NCI-H1694 (cell line): ENCODE measurements at places on chromosomes 4 and X.

DNA sequence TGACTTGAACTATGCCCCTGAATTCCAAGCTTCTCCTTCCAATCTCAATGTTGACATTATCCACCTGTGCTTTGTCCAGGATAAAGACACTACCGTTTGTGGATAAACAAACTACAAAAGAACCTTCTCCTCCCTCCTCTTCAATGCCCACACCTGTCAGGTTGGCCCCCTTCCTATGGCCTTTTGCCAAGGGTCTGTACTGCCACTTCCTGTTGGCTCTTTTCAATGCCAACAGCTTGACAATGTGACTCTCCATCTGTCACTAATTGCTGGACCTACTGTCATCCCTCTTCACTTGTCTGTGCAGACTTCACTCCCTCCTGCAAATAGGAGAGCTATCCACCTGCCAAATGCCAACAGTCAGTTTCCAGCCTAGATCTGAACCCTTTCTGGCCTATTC lies 35.8 kb upstream of the MID1 start:
- no peak for DNase-seq

GRCh38 chr4:175280153-175280552 lies 362.0 kb downstream of the ADAM29 start:
- no peak for DNase-seq

DNA sequence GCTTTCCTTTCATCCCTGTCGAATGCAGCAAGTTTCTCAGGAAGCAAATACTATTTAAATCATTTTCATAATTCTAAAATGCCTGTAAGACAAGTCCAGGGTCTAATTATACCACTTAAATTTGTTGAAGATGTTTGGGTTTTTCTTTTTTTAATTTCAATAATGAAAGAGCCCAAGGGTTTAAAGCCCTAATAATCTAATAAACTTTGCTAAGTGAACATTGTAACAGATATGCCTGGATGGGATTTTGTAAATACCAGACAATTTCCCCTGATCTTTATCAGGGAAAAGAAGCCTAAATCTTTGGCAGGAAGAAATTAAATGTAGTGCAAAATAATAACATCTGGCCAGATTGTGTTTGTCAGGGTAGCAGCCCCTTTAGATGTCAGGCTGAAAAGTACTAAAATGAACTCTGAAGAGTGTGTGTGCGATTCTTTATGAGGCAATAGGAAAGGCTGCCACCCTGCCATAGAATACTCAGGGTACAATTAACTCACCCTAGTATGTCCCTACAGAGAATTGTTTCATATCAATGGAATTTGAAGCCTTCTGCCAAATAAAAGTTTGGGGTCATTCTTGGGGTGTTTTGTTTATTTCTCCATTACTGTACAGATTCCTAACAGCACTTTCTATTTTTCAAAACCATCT lies 45.6 kb downstream of the GPC3 start:
- DNase-seq, result no peak

DNA sequence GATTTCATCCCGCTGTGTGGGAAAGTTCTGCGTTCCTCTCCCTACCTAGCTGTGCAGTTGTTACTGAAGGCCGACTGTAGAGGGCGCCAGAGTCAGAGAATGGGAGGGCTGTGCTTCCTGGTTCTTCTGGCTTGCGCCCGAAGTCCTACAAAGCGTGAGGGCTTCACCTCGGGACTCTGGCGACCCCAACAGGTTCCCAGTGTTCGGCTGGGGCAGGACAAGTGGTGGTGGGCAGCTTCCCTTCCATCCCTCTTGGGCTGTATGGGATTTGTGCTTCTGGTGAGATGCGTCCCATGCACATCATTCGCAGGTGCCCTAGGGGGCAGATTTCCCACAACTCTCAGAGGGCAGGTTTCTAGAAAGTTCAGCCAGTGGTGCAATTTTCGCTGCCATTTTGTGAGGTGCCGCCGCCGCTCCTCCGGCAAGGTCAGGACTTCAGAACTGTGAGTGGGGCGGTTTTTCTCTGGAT lies 27.3 kb downstream of the CT45A1 start:
- DNase-seq, result no peak

DNA sequence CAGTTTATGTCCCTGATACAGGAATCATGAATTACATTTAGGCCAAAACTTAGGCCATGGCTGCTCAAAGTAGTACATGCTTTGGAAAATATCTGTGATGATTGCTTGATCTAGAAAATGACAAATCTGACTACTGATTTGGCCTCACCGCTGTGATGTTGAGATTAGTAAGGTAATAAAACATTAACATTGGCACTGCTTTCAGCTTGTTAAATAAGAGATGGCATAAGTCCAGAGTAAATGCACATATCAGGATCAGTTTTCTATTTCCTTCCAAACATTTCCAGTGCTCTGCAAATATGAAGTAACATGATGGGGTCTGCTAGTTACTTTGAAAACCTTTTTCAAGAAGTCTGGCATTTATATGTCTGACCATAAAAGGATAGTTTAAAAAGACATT lies 687.3 kb upstream of the ACTRT1 start:
- no peak for DNase-seq

GRCh38 chr4:89000844-89001360 lies 56.1 kb downstream of the FAM13A start:
- peak; percentile 56 for DNase-seq

- no peak for DNase-seq
Observed at GRCh38 chr4:141637565-141637964, 1.2 kb downstream of the IL15 start.

- DNase-seq, result no peak
Observed at GRCh38 chr4:169014586-169014985, 4.5 kb upstream of the CBR4 start.

DNA sequence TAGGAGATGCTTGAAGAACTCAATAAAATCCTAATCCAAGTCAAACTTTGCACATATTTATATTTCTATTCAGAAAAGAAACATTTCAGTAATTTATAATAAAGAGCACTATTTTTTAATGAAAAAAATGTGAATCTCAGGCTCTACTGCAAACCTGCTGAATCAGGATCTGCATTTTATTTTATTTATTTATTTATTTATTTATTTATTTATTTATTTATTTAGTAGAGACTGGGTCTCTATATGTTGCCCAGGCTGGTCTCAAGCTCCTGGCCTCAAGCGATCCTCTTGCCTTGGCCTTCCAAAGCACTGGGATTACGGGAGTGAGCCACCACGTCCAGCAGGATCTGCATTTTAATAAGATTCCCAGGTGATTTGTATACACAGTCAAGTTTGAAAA lies 16.0 kb downstream of the SUPT20HL1 start:
- DNase-seq, result no peak

DNA sequence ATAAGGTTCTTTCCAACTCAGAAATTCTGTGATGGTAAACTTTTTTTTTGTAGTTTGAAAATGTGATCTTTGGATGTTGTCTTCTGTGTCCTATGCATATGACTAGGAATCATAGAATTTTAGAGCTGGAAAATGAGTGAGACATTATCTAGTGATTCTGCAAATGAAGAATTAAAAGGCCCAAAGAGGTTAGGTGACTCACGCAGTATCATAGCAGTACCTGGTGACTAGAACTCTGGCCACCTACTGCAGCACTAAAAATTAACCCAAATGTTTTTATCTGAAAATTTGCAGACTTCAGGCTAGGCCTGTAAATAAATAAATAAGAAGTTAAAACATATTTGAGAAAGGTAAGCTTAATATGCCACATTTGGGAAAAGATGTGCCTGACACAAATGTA lies 52.8 kb downstream of the NFKB1 start:
- no peak for DNase-seq

- no peak for DNase-seq
Observed at GRCh38 chr4:163201358-163201757, 34.7 kb upstream of the NAF1 start.

DNA sequence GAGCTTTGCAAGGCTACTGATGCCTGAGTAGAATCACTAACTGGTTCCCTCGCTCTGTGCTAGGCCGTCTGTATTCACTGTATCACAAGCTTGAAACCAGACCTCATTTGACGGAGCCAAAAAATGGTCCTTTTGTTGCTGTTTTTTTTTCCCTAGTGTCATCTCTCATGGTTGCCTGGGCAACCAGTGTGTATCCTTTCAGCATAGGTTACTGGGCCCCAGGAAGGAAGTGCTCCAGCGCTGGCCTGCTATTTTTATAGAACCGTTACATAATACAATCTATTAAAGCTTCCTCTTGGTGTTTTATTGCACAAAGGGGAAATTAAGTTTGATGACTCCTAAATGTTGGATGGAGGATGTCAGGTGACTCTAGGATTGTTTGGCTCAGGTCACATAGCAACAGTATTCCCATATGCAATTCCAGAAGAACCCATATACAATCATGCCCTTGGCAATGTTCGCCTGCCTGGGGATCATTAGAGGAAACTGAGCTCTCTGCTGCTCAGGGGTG lies 220.4 kb downstream of the SPRY1 start:
- DNase-seq, result no peak

GRCh38 chr4:7124689-7125442 lies 57.0 kb upstream of the GRPEL1 start:
- peak; percentile 54 for DNase-seq

DNA sequence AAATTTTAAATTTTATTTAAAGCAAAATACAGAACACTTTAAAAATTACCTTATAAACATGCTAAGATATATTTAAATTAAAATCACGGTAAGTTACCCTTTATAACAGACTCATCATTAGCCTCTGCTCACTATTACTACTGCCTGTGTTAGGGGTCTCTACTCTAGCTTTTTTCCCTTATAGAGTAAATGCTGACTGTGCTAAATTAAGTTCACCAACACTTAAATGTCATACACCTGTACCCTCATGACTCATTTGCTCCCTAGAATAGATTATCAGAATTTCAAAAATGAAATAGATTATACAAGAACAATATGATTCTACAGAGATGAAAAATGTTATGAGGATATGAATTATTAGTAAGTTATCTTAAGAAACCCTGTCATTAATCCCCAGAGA lies 131.1 kb upstream of the INPP4B start:
- DNase-seq, result no peak

DNA sequence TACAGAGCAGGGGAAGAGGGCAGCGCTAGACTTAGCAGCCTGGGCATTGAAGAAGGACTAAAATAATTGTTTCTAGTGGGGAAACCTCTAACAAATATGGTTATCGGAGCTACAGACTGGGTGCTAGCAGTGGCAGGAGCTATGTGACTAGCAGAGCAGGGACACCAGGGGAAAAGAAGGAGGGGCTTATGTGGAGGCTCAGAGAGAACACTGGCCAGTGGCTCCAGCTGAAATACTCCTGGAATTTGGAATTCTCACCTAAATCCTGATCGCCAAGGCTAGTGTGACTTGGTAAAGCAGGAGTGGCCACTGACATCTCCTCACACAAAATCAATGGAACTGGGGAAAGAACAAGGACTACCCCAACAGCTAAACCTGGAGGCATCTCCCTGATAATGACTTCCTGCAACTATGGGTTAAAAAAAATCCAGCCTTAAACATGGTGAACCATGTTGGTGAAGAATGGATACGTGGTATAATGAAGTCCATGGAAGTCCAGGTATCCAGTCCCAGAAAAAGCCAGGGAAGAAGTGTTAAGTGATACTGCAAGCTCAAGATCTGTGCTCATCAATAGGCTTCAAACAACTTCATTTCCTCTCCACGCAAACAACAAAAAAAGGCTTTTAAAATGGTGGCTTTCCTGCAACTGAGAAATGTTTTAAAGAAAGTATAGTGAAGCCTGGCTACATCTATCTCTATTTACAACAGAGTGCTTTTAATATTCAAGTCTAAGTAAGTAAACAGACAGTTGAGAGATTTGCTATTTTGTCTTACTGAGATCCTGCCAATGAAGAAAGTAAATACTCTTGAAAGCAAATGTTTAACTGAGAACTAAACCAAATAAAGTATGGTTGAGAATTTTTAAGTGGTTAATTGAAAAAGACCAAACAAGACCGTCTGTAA lies 1.8 kb downstream of the TAPT1 start:
- no peak for DNase-seq

DNA sequence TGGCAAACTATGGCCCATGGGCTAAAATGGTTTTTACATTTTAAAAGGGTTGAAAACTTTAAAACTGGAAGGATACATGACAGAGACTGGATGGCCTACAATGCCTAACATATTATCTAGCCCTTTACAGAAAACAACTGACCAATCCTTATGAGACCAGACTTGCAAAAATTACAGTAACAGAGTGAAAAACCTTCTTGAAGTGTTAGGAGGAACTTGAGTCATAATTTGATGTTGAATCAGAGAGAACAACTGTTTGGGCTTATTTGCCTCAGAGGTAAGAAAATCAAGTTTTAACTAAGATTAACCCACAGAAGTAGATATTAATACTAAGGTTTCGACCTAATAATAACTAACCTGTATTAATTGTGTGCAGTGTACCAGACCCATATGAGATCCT lies 12.4 kb upstream of the NAP1L5 start:
- no peak for DNase-seq

GRCh38 chrX:42714981-42715700 lies 62.8 kb downstream of the PPP1R2C start:
- peak; percentile 71 for DNase-seq

DNA sequence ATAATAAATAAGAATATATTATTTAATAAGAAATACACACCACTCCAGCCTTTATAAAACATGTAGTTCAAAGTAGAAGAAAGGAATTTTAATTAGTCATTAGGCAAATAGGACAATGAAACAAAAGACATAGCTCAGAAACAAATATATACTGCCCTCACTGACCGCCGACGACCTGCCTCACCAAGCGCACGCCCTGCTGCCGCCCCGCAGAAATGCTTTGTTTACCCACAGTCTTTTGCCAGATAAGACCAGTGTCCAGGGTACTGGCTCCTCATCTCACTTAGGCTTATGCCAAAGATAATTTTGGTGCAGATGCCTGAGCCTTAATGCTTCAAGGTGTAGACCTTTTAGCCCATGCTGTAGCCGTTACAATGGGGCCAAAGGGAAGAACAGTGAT lies 199.5 kb downstream of the HHIP start:
- DNase-seq, result no peak

DNA sequence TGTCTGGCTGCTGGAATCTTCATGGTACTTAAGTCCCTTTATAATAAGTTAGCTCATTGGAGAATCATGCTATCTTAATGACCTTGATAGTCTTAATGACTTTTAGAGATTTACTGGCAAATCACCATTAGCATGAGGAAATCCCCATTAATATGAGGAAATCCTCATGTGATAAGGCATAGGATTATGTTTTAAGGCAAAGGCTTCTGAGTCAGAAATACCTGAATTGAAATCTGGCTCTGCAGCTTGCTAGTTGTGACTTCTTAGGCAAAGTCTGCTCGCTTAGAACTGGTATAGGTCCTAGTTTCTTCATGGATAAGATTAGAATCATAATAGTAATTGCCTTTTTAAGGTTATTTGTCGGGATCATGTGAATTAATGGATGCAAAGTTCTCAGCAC lies 190.2 kb upstream of the BANK1 start:
- DNase-seq, result no peak

DNA sequence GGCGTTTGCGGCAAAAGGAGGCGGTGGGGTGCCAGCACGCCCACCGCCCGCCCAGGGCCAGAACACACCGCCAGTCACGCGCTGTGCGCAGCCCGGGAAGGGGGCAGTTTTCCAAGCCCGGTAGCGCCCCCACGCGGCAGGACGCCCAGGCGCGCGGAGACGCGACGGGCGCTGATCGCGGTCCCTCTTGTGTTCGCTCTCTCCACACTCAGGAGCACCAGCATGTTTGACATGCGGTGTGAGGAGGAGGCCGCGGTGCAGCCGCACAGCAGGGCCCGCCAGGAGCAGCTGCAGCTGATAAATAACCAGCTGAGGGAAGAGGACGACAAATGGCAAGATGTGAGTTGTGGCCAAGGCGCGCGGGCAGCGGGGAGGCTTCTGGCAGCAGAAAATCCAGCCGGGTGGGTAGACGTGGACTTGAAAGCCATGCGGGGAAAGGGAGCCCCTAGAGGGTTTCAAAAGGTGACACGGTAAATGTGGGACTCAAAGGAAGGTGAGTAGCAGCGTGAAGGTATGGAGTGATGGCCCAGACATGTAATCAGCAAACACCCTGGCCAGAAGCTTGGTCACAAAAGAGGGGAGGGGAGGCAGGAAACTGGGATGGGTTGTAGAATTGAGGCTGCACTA lies 104.1 kb downstream of the PHOX2B start:
- DNase-seq, result no peak
